HEK293T (cell line): ENCODE measurements at places on chromosomes 6 and 20.

- no peak for DNase-seq
These were observed 75.1 kb upstream of the SYNJ2 start for GRCh38 chr6:157906537-157907061.

DNA sequence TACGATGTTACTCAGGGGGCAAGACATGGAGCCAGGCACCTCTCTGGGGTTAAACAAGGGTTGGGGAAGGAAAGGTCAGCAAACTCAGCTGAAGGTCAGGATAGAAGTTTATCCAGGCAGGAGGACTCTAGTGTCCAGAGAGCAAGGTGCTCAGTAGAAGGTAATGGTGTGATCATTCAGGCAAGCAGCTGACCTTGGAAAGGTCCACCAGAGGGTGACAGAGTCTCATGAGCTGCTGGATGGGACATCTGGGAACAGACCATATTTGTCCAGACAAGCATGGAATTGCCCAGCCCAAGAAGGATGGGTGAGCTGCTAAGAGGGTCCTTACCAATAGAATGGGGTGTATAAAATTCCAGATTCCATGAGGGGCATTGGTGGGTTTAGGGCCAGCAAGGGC, 89.5 kb downstream of the MAP3K7 start:
- DNase-seq, result peak; percentile 36

- DNase-seq, result peak; percentile 70
These were observed 44.0 kb downstream of the EFCAB8 start for GRCh38 chr20:32902456-32903420.

DNA sequence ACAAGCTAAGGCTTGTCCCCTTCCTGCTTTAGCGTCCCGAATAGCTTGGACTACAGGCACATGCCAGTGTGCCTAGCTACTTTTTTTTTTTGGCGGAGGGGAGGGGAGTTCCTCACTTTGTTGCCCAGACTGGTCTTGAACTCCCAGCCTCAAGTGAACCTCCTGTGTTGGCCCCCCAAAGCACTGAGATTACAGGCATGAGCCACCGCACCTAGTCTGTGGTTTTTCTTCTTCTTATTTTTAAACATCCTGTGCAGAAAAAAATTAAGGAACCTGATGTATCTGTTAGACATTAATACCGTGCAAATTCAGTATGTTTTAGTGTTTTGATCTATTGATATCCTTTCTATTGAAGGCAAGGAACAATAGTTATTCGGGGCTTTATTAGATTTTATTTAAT, 25.7 kb downstream of the HIVEP1 start:
- DNase-seq, result no peak

DNA sequence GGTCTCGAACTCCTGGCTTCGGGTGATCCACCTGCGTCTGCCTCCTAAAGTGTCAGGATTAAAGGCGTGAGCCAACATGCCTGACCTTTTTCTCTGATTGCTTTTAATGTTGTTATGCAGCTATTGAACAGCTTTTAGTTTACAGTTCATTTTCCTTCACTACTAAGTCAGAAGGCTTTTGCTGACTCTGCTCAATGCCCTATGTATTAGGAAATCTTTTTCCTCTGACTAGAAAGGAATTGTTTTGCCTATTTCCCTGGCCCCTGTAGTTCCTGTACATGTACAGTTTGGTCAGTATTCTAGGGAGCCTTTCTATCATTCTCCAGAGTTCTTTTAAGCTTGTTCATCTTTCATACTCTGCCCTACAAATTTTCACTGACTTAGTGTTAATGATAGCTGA, 280.2 kb downstream of the CDKAL1 start:
- no peak for DNase-seq

DNA sequence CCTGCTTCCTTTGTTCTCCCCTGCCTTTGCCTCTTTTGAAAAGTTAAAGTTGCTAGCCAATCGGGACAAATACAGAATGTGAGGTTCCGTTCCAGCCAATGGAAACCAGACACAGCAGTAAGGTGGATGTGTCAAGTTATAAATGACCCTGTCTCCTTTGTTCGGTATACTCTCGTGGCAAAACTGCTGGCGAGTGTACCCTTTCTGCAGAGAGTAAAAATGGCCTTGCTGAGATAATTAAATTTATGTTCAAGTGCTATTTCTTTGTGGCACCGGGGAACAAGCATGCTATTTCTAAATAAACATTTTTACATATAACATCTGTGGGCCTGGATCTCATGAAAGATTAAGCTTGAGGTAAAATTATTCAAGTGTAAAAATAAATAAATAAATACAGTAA, 50.2 kb downstream of the RARS2 start:
- no peak for DNase-seq

DNA sequence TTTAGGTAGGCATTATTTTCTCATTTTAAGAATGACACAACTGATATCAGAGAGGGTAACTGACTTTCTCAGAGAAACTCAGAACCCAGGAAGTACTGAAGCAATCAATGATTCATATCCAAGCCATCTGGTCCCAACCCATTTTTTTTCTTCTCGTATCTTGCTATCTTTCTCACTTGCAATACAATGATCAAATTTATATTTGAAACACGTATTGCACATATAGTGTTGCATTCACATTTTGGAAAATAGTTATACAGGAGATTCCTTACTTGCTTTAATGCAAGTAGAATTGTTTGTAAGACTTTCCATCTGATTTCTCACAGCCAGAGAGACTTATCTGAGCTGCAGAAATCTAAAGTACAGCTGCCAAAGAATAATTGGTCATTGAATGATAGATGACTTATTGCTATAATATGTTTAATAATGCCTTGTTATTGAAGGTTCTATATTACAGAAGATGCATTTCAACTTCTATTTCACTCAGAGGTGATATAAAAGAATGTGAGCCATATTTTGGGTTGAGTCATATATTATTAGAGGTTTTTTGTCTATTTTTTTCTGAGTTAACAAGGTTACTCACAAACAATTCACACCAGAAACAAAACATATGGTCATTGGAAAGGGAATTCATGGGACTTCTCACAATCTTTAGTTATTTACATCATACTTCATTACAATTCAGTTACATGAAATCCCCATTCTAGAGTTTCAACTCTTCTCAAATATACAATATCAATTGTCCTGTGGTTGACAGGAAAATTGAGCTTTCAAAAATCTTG, 337.5 kb upstream of the CITED2 start:
- DNase-seq, result no peak

DNA sequence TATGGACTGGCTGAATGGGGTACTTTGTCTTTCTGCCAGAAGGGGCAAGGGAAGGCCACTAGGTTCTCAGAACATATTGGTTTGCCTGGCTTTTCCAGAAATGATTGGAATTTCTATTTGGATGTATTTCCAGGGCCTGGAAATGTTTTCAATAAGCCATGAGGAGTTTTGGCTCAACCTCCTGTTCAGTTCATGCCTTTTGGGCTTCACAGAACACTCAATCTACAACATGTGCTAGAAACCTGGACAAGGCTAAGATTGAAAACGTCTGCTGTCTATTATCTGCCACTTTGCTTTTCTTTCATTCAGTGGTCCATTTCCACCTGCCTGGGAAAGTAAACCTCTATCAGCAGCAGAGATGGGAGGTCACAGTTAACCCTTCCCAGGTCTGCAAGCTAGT, 793.4 kb downstream of the TENT5A start:
- DNase-seq, result no peak

DNA sequence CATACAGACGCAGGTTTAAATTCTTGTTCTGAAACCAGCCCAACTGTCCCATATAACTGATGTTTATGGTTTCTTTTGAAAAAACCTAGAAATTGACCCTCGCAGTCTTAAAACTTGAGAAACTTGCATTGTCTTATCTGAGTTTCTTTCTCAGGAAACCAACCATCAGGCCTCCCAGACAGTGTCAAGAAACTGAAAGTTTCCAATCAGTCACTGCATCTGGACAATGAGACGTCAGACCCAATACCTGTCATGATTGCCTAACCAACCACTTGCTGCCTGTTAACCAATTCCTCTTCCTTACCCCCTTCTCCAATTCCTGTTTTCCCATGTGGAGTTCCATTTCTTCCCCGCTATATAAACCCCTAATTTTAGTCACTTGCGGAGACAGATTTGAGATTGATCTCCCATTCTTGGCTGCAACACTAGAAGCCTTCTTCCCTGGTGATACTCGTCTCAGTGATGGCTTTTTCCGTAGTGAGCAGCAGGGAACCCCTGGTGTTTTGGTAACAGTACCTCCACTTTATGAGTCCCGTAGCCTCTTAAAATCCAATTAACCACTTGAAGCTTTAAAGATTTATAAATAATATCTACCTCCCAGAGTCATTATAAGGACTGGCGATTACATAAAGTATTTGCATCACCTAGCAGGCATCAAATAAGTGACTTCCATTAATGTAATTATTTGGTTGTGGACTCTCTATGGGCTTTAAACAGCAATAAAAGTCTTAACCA, 49.3 kb downstream of the GPR63 start:
- DNase-seq, result peak; percentile 37
